ENCODE measurements at places on chromosomes 2 and 18.

GRCh38 chr2:241609859-241610793 lies 26.8 kb downstream of the THAP4 start:
- no peak for DNase-seq

GRCh38 chr18:46449499-46449898 lies 207.5 kb downstream of the LOXHD1 start:
- DNase-seq, result no peak

DNA sequence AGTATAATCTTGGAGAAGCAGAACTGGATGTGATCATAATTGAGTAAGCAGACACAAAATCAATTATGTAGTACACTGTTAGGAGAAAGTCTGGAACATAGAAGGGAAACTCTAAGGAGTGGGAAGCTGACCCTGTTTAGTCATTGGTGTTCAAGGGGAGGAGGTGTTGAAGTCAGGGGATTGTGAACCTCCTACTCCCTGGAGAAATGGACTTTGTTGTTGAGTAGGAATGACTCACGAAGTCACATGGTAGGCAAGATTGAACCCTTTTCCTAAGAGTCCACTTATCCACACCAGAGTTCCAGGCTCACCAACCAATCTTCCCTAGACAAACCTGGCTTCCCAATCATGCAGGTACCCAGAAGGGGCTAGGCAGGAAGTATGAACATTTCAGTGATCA lies 81.0 kb upstream of the BCL11A start:
- DNase-seq, result no peak

GRCh38 chr18:57533868-57534510 lies 52.5 kb downstream of the FECH start:
- DNase-seq, result no peak

- DNase-seq, result no peak
Observed at GRCh38 chr18:70334264-70334663, 45.4 kb downstream of the SOCS6 start.

- DNase-seq, result no peak
Observed at GRCh38 chr2:40097691-40098385, 318.8 kb upstream of the THUMPD2 start.

DNA sequence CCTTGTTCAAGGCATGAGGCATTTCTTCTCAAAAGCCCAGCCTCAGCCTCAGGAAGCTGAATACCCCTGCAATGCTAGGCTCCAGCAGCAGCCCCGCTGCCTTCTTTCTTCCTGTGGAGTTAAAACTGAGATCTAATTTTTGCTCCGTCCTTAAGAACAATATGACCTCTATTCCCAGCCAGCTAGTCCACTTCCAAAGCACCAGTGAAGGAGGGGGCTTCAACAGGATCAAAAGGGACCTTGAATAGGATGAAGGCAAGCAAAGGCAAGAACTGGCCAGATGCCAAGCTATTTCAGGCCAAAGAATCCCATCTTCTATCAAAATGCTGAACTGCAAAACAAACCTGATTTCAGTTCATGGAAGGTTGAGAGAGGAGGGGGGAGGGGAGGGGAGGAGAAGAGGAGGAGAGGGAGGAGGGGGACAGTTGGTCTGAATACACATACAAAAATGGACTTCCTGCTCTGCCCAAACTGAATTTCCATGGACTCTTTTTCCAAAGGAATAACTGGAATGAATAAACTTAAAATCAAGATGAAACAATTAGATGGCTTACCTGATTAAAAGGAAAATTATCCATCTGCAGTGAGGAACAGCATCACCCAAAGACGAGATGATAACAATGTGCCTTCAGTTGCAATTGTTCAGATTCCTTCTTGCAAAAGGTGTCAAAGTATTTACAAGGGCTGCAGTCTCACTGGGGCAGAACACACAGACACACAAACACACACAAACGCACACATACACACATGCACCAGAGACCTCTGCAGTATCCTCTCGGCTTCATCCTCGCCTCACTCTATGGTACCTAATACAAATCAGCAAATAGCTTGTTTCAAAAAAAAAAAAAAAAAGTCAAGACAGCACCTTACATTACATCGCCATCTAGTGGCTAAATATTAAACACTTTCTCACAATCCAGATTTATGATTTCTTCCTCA lies at the start of gene SCN1A:
TSS of gene SCN1A (minus strand) at position 804 of the 939 bp plus-strand sequence. CDS start 54,399 bp downstream, outside the sequence.
- DNase-seq, result peak; percentile 9

GRCh38 chr2:143994961-143995360 lies 525.0 kb downstream of the ZEB2 start:
- no peak for DNase-seq

GRCh38 chr2:159585622-159586021 lies 30.7 kb downstream of the BAZ2B start:
- DNase-seq, result no peak

DNA sequence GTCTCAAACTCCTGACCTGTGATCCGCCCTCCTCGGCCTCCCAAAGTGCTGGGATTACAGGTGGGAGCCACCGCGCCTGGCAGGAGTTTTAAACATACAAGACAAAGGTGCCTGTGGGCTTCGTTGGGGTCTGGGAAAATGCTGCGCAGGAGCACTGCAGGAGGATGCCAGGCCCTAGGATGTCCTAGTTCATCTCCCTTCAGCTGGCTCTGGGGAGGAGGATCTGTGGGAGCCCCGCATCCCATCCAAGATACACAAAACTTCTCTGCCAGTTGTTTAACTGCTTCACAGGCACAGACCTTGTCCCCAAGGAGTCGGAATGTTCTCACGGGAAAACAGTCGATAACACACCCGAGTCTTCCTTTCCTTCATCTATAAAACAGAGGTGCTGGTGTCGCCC lies 89.1 kb downstream of the POLR1A start:
- DNase-seq, result no peak

DNA sequence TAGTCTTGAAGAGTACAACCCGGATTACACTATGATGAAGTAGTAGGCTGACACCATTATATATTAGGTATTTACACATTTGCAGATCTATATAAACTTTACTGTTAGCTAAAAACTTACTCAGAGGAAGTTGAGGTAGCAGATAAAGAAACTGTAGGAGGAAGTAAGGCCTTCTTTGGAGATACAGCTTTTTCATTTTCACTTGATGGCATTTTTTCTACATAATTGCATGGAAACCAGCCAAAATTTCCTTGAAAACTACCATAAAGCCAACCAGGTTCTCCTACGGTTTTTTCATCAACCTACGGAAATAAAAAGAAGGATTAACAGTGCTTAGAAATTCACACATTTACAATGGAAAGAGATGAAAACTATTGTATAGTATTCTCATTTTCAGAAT lies 86.6 kb downstream of the FAM228A start:
- no peak for DNase-seq

GRCh38 chr2:61675204-61675603 lies 137.0 kb upstream of the XPO1 start:
- DNase-seq, result no peak

DNA sequence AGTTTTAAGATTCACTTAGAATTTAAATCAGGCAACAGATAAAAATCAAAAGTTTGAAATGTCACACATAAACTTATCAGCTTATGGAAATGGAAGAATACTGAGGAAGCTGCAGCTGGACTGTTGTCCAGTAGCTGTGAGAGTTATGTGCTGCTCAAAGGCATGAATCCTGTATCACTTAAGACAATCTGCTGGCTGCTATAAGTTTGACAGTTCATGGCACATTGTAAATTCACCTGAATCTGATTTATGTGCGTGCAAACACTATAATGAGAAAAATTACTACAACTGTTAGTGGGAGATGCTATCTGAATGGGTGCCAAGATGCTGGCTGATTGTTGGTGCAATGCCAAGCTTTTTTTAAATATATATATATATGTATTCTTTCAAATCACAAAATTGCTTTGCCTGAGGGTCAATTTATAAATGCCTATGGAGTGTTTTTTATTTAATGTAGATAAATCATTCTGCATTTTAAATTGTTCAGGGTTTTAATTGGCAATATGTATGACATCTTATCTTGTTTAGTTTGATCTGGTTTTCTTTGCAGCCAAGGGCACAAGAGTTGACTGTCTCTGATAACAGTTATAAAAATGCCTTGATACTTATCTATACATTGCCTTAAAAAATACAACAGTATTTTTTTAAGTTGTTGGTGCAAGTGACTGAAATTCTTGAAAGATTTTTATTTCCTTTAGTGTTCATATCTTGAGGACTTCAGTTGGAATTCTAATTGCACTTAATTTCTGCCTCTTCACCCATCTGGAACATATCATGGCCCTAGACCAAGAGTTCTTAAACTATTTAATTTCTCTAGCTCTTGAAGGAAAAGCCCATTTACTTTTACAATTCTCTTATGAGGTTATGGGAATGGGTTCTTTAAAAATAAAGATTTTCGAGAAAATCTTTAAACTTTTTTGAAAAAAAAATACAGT lies 48.7 kb downstream of the CAVIN2 start:
- no peak for DNase-seq

All from NCI-H1930 (cell line).